EL (cell line): ENCODE measurements at places on chromosomes 2 and 18.

- DNase-seq = no peak
These were observed 42.5 kb downstream of the SPATS2L start for GRCh38 chr2:200348897-200349563.

- peak; percentile 92 for DNase-seq
These were observed 1.2 kb downstream of the SEMA4C start for GRCh38 chr2:96868555-96869280.

DNA sequence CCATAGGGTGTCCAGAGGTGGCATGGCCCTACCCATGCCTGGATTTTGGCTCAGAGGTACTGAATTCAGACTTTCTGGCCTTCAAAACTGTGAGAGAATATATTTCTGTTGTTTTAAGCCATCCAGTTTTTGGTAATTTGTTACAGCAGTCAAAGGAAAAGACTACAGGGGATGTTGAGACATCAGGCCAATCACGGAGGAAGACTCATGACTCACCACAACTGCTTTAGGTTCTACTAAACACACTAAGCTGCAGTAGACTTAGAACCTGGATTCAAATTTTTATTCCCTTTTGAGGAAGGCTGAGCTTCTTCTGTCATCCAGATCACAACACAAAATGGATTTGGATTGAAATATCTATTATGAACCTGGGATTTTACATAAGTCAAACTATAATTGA lies 12.0 kb upstream of the C2orf66 start:
- peak; percentile 51 for DNase-seq

GRCh38 chr2:240987588-240987987 lies 10.8 kb upstream of the SNED1 start:
- DNase-seq = no peak

DNA sequence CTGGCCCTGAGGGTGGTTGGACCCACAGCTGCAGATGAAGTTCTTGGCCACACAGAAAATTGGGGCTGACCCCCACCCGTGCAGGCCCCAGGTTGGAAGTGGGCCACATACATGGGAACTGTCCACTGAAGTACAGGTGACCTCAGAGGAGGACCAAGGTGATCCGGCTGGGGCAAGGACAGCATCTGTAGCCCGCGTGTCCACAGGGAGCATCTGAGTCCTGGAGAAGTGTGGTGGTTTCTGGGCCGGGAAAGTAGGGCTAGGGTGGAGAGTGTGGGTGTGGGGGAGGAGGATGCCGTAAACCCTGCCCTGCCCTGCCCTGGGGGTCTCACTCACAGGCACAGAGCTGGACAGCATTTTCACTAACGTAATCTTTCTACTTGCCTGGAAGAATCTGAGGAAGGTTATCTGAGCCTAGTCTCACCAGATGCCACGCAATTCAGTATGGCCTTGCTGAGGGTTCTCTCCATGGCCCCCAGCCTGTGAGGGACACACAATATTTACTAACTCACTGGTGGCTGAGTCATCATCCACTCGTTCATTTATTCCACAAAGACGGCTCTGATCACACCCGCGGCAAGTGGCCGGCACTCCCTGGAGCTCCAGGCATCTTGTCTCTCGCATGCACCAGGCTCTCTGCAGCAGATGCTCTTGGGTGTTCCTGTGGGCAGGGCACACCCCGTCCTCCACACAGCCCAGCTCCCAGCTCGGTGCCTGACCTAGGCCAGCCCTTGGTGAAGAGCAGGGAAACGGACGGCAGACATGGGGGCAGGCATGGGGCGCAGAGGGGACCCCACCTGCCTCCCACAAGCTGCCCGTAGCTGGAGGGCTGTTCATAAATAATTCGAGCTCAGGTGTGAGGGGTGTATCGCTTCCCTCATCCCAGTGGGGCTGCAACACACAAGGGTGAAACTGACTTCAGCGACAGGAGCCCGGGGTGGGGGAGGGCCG lies 51.2 kb downstream of the INHBB start:
- peak; percentile 83 for DNase-seq

- DNase-seq = no peak
These were observed 16.5 kb downstream of the PASK start for GRCh38 chr2:241132538-241133435.

- peak; percentile 32 for DNase-seq
These were observed 74.5 kb upstream of the NCKAP5 start for GRCh38 chr2:133642791-133643191.

DNA sequence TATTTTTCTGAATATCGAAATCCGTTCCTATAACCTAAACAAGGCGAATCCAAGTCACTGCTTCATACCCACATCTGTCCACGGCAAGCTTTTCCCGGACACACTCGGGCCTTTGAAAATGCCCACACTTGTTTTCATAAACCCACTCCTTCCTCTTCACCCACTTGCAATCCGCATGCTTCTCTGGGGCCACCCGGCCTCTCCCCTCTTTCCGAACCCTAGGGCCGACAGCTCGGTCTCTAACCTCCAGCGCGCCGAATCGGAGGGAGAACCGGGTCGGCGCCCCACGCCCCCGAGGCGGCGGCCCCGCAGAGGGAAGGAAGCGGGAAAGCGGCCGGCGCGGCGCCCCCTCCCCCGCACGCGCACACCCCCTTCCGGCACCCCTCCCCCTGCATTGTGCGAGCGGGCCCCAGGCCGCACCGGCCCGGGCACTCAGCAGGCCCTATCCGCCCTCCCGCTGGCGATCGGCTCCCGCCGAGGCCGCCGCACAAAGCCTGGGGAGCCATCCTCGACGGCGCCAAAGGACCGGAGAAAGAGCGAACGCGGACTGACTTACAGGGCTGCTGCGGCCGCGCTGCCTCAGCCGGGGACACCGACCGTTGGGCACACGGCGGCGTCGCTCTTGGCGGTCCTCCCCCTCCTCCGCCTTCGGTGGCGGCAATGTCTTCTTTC lies 467 bp downstream of the PUM2 start:
- DNase-seq = peak; percentile 44

GRCh38 chr2:187774551-187775071 lies 220.4 kb upstream of the TFPI start:
- DNase-seq = peak; percentile 77

DNA sequence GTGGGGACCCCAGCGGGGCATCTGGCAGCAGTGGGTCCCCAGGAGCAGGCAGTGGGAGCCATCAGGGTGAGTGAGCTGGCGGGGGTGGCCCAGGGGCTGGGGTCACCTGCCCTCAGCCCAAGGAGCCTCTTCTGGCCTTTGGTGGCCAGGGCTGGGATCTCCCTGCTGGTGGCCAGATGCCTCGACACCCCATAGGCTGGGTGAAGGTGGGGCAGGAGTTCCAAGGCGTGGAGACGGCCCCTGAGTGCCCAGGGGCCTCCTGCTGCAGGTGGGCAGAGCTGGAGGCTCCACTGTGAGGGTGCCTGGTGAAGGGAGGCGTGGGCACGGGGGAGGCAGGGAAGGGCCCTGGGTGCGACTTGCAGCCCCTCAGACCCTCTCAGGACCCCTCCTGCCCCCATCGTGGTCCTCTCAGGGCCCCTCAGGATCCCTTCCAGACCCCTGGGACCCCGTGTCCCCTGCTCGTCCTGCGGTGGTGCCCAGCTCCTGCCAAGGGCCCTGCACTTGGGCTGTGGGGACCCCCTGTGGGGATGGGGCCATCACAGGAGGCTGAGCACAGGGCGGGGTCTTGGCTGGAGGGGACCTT lies 5.0 kb upstream of the GPR35 start:
- DNase-seq = no peak
